Stimulated activated CD8-positive, alpha-beta memory T cell treated with anti-CD3 and anti-CD28 coated beads, Interleukin-7, amount 100 ng/mL, for 24 hours (primary cell): ENCODE measurements at places on chromosomes 7 and 10.

DNA sequence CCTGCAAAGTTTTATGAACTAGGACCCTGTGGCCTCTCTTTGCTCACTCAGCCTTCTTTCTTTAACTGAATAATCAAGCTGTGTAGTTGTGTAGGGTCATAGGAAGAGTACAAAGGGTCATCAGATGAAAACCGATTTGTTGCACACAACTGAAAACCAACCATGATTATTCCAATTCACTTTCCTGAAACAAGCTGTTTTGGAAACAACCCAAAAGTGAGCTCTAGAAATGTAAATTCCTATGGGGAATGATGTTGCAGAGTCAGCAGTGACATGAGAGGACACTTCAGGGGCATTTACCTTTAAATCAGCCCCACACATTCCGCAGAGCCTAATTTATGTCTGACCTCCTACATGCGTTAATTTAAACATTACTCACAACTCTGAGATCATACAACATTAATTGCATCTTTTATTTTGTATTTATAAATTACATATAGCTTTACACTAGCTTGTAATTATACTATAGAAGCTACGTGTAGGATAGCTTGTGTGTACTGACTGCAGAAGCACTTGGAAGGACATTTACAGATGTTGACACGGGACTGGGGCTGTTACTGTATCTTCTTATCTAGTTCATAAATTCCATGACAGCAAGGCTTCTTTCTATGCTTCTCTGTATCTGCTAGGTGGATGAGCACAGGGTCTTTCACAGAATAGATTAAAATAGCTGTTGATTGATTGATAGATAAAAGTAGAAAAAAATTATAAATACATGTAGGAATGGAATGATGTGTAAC, 139.9 kb upstream of the AKR1E2 start:
- no peak for DNase-seq

DNA sequence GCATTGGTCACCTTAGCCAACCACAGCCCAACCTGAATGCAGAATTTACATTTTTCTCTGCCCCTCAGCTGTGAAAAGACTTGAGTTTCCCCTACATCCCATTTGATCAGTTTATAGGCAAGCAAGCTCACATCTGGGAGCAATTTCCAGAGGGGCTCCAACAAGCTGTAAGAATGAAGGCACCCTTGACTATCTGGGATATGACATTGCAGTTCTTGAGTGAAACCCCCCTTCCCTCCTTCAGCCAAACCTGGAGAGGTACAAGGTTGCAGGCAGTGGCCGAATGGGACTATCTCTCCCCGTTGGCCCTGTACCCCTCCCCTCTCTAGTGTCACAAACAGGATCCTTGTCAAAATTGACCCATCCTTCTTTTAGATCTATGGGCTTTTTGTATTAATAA, 30.5 kb downstream of the POLL start:
- no peak for DNase-seq

DNA sequence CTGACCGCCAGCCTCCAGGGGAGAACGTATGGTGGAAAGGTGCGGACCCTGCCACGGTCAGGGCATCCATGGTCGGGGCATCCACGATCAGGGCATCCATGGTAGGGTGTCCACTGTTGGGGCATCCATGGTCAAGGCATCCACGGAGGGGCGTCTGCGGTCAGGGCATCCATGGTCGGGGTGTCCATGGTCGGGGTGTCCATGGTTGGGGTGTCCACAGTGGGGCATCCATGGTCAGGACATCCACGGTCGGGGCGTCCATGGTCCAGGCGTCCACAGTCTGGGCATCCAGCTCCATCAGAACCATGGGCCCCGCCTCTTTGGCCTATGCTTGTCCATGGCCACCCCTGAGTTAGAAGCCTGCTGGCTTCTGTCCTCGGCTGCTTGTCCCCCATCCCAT, 148.1 kb downstream of the ADARB2 start:
- no peak for DNase-seq

DNA sequence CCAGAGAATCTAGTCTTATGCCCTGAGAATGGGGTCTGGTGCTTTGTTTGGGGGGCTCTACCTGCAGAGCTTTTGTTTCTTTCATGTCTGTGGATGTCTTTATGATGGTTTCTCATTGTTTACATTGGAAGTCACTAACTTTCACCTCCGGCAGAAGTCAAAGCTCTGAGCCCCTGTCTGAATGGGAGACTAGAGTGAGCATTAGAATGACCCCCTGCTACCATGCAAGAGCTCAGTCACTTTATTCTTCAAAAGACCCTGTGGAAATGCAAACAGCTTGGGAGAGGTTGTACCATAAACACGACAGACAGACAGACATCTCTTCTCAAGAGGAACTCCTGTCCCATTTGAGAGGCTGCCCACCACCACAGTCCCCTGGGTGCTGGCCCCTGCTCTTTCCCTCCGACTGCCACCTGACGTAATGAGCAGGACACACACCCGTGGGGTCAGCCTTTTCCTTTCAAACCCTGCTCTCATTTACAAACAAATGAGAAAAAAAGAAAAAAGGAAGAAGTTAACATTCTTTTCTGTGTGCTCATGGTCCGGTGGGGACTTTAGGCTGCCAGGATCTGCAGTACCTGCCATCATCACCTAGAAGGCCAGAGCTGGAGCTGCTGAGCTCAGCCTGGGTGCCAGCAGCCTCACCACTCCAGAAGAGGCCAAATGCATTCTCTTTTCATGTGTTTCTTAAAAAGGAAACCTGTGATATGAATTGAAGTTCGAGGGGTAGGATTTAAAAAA, 91.6 kb downstream of the FZD1 start:
- DNase-seq = no peak

GRCh38 chr10:62506371-62506770, 132.2 kb downstream of the ZNF365 start:
- DNase-seq = no peak

GRCh38 chr10:109940117-109940516, 16.8 kb upstream of the XPNPEP1 start:
- no peak for DNase-seq

GRCh38 chr10:118571123-118571522, 24.3 kb downstream of the PRLHR start:
- DNase-seq = no peak

GRCh38 chr7:137985897-137986251, 16.0 kb downstream of the CREB3L2 start:
- no peak for DNase-seq

GRCh38 chr7:151451626-151452571, 12.0 kb upstream of the CRYGN start:
- DNase-seq = no peak

GRCh38 chr10:29482591-29483431, 152.0 kb downstream of the SVIL start:
- peak; percentile 5 for DNase-seq

- no peak for DNase-seq
Observed at GRCh38 chr10:124138883-124139348, 45.5 kb upstream of the CHST15 start.

DNA sequence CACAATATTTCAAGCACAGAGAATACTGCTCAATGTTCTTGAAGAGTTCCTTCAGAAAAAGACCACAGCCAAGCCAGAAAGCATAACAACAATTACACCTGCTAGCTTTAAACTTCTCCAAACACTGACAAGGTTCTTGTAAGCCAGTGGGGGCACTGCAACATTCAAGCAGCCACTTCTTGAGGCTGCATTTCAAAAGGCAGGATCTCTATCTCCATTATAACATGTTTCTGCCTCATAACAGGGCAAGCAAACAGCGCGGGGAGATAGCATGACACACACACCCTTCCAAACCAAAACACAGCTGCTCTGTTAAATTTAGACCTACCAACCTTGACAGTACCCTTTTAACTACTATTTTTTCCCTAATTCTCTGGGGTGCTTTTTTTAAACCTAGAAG, 30.8 kb downstream of the CHCHD3 start:
- no peak for DNase-seq

DNA sequence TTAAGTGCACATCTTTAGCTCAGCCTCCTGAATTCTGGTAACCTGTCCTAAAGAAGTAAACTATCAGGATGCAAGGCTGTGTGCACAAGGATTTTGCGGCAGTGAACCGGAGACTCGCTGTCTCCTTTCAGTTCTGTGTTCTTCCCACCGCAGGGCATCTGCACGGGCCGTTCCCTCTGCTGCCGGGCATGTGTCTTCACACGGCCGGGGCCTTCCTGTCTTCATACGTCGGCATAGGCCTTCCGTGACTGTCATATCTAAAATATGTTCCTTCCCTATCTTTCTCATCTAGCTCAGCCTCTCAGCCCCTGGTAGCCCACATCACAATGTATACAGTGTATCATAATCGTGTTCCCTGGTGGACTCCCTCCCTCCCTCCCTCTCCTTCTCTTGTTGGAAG, 16.4 kb downstream of the PALD1 start:
- no peak for DNase-seq

DNA sequence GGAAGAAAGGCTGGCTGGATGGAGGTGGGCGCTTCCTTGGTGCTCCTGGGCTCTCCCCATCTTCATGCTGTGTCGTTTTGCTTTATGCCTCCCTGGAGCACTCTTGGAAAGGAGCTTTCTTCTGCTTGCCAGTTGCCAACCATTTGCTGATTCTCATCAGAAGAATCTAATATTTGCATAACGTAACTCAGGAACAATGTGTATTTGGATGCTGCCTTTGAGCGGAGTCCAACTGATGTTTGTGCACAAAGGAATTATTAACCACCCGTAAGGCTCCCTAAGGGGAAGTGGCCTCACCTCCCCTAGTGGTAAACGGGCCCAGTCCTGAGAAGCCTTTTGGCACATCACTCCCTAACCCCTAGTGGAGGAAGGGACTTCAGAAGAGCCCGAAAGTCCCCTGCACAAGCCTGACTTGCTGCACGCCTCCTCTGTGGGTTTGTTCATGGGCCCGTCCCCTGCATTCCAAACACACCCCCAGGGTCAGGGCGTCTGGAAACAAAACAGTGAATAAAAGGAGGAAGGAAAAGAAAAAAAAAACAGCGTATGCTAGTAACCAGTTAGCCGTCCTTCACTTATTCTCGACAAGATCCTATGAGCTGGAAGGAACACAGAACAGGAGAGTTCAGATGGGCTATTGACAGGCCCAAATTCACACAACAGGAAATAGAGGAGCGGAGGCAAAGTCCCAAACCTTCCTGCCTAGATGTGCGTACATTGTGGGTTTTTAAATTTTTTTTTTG, 602.2 kb downstream of the LRMDA start:
- no peak for DNase-seq

GRCh38 chr7:2409745-2410414, 6.5 kb downstream of the CHST12 start:
- DNase-seq = no peak

GRCh38 chr7:125355899-125356298, 426.3 kb upstream of the POT1 start:
- no peak for DNase-seq

DNA sequence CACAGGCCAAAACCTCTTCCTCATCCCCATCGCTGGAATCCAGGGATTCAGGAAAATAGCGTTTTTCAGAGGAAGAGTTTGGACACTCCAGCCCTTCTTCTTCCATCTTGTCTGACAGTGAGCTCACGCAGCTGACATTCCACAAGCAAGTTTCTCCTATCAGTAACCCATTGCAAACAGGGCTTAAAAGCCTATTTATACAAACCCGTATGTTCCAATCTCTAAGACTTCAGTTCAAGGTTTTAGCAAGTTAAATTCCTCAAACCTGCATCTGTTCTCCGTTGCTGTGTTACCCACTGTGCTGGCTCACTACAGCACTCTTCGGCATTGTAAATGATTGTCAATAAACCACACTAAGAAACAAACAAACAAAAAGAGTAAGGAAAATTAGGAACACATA, 373 bp downstream of the DHX32 start:
- DNase-seq = no peak

DNA sequence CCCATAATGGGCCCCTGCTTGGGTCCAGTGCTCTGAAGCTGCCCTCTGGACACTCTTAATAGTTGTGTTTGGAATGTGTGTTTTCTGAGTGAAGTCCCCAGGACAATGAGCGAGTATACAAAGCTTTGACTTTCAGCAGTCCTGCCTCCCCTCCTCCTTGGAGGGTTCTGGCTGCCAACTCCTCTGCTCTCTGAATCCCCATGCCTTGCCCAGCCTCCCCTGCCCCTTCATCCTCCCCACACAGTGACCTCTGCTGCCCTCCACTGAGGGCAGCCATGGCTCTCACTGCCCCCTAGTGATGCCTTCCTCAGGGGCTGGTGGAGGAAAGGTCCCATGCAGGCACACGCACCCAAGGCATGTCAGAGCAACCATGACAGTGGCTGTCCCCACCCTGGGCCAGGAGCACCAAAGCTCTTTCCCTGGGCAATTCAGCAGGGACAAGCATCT, 40.9 kb downstream of the FRMPD2 start:
- no peak for DNase-seq

- no peak for DNase-seq
Observed at GRCh38 chr7:1447112-1447511, 12.2 kb downstream of the MICALL2 start.

- DNase-seq = no peak
Observed at GRCh38 chr10:91295346-91295745, 74.9 kb downstream of the PCGF5 start.

DNA sequence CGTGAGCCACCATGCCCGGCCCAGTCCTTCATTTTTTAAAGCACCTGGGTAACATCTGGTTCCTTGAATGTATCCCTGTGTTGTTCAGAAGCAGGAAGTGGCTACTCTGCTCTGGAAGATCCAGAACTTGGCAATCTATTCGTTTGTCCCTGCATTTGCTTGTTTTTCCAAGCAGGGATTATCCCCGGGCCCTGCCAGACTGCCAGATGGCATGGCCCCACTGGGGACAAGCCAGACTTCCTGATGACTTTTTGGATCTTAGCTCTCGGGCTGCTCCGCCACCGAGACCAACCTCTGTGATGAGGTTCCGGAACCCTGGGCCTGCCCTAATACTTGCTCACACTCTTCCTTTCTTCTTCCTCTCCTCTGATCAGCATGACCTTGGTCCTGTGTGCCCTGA, 496.7 kb downstream of the TYW1 start:
- DNase-seq = no peak

- DNase-seq = no peak
Observed at GRCh38 chr10:60149003-60149402, 240.7 kb downstream of the ANK3 start.

- DNase-seq = no peak
Observed at GRCh38 chr7:80026766-80027165, 107.9 kb upstream of the GNAI1 start.

DNA sequence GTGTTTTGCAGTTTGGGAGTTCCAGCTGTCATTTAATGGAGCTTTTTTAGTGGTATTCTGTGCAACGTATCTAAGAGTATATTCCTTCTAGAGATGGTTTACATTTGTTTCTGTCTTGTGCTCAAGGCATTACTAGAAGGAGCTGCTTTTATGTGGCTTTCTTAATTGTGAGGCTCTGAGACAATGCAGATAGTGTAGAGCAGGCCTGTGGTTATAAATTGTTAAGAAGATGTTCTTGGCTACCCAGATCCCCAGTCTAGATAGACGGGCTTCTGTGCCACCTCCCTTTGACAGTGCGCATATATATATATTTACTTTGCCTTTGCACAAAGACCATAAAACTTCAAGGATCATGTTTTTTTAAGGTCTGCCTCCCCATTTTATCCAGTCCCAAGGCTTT, 160.8 kb upstream of the PODXL start:
- DNase-seq = no peak

DNA sequence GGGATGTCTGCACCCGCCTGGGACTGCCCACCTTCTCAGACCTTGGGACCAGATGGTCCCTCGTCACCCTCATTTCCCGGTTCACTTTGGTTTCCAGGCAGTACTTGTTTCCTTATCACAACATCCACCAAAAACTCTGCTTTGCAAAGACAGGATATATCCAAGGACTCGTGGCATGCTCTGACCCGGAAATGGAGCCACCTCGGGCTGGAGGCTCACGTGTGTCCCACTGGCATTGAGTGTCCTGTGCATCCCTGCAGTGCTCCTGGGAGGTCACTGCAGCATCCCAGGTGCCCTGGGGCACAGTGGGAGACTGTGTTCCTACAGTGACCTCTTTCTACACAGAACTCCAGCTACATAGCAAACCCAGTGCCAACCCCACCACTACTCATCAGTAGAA, 611.9 kb upstream of the FOXK1 start:
- no peak for DNase-seq
